ENCODE measurements at places on chromosomes 4 and X. TPM values are rescaled to one million over a fixed set of nuclear protein-coding genes. Genes with fewer than 3 reads are reported as not detected.

DNA sequence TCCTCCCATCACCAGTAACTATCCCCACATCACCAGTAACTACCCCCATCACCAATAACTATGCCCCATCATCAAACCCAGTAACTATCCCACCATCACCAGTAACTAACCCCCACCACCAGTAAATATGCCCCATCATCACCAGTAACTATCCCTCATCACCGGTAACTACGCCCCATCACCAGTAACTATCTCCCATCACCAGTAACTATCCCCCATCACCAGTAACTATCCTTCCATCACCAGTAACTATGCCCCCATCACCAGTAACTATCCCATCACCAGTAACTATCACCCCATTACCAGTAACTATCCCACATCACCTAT lies 2.9 kb downstream of the ASMTL start:
- no peak for DNase-seq

- no peak for DNase-seq
Measured at GRCh38 chr4:7295197-7295910, 103.0 kb downstream of the SORCS2 start.

Gene SH3D19
- total RNA-seq: 9.4 TPM

GRCh38 chr4:45043911-45044310 lies 317.6 kb upstream of the GNPDA2 start:
- DNase-seq: no peak

DNA sequence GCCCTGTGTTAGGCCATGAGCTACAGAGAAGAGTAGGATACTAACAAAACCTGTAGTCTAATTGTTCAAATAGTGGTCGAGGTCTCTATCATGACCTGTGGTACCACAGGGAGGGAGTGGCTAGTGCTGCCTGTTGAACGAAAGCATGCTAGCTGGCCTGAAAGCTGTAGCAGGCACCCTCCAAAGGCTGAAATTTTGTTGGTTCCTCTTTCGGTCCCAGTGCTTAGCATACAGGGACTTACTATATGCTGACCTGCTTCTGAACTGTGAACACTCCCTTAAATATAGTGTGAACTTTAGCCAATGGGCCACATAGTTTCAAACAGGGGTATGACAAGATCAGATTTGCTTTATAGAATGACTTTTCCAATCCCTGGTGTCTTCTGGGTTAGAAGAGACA lies 113.4 kb downstream of the PJA1 start:
- no peak for DNase-seq

- no peak for DNase-seq
Measured at GRCh38 chr4:82773057-82773456, 25.5 kb downstream of the SCD5 start.

DNA sequence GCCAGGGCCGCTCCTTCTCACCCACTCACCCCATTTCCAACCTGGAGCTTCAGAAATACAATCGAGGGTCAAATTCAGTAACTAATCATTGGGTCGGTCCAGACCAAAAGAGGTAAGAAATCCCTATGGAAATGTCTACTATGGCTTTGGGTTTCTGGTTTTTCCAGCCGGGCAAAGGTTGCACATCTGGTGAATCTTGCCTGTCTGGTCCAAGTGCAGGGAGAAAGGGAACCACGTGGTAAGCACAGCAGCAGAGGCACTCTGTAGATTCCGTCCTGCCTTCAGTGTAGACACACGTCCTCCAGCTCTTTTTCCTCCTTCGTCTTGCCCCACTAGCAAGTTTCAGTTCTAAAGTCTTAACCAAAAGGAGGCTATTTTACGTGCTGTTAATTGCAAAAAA lies 218.0 kb upstream of the JADE1 start:
- no peak for DNase-seq

DNA sequence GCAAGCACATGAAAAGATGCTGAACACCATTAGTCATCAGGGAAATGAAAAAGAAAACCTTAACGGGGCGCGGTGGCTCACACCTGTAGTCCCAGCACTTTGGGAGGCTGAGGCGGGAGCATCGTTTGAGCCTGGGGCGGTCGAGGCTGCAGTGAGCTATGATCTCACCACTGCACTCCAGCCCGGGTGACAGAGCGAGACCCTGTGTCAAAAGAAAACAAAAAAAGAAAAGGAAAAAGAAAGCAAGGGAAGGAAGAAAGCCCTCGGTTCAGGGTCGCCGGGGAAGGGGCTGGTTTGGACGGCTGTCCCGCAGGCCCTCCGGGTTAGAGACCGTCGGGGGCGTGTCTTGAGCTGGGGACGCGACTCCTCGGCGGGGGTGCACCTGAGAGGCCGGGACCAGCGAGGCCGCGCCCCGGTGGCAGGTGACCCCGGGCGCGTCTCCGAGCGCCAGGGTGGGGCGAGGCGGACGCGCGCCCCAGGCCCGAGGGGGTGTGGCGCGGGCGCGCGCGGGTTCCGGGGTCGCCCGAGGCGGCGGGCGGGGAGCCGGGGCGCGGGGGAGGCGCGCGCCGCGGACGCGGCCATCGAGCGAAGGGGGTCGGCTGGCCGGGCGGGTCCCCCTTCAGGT lies 478 bp upstream of the PLXNA3 start:
- no peak for DNase-seq

GRCh38 chrX:101009090-101009489 lies 39.6 kb downstream of the ARL13A start:
- DNase-seq: no peak

GRCh38 chr4:148958317-148958716 lies 516.1 kb upstream of the NR3C2 start:
- DNase-seq: no peak

Gene ANXA10
- total RNA-seq: not detected

GRCh38 chrX:68834371-68835103 lies 5.7 kb downstream of the EFNB1 start:
- no peak for DNase-seq

GRCh38 chr4:71221510-71222466 lies 117.0 kb upstream of the SLC4A4 start:
- DNase-seq: no peak

DNA sequence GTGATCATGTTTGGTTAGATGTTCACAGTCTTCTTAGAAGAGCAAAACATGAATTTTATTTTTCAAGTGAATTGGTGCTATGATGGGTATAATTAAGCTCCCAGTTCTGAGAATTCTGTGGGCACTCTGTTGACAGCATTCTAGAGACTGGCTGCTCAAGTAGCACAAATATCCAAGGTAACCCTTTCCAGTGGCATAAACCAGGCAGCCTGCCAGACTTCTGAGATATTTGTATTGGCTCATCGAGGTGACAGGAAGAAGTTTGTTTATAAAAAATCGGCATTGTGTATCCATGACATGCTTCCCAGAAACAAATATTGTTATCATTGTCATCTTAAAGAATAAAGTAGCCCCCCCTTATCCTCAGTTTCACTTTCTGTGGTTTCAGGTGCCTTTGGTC lies 28.3 kb downstream of the LANCL3 start:
- no peak for DNase-seq

Gene DCHS2
- not detected for total RNA-seq

Gene GABRQ
- total RNA-seq: 0.60 TPM

Gene MAOB
- total RNA-seq: 21.6 TPM

DNA sequence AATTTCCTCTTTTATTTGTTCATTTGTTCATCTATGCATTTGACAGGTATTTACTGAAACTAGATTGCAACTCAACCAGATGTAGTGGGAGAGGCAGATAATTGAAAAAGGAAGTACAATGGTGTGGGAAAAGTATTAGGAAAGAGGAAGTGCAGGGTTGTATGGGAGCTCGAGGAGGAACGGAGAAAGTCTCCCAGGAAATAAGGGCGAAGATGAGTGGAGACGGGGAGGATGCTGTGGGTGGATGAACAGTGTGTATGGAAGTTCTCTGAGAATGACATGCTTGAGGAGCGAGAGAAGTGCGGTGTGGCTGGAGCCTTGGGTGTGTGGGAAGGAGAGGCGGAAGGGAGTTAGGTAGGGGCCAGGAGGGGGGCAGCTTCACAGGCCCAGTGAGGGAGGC lies 87.5 kb upstream of the DHX15 start:
- DNase-seq: no peak

Gene CENPI
- total RNA-seq: 1.2 TPM

Gene NUDT11
- total RNA-seq: 3.3 TPM

DNA sequence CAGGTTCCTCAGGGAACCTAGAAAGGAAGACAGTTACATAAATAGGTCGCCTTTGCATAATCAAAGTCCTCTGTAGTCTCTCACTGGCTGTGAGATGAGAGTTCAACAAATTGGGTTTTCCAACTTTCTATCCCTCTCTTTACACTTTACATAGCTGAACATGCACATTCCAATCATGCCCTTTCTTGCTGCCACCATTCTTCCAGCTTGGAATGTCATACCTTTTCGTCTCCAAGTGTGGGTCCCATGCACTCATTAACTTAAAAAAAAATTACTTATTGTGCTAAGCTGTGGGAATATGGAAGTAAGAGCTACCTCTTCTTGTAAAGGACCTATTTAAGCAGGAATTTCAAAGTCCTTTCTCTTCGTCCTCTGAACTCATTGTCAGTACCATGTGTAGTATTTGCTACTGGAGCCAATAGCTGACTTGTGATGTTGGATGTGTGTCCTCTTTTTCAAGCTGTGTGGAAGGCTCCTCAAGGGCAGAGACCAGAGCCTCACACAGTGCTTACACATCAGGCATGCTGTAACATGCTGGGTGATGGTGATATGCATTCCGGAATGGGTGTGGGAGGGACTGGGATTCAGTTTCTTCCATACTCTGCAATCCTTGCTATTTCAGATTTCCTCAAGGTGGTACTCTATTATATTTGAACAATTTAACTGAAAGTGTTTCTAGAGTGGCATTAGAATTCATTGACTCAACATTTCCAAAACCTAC lies 7.1 kb downstream of the ENOPH1 start:
- DNase-seq: peak; percentile 26

DNA sequence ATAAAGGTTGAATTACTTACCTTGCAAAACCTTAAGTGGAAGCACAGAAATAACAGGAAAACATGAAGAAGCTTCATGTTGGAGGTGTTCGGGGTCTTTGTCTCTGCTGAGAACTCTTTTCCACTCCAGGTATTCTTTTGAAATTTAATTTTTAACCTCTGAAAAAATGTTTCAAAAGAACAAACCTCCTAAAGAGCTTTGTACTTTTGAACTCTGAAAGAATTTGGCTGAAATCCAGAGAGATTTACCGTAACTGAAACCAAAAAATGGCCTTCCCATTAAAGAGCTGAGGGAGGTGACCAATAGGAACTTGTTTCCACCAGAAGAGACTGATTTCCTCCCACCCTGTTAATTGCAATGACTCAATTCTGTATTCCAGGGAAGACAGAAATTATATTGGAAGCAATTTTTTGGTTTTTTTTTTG lies at the start of gene CFI:
Gene CFI (minus strand): TSS at position 105 of the 425 bp plus-strand sequence. CDS start 28 bp downstream, at position 77.
- DNase-seq: peak; percentile 94

DNA sequence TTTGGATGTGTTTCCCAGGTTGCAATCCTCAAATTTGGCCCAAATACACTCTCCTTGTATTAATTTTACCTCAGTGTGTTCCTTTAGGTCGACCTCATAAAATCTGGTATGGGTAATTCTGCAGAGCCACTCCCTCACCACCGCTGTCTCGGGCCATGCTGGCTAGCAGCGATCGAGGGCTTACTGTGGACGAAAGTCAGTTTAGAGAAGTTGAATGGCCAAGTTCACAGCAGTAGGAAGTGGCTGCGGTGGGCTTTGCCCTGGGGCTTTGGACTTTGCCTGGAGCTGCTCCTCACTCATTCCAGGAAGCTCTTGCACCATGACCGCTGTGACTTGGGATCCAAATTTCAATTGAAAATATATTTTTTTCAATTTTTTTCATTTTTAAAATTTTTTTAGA lies 19.6 kb downstream of the TMEM187 start:
- DNase-seq: no peak

DNA sequence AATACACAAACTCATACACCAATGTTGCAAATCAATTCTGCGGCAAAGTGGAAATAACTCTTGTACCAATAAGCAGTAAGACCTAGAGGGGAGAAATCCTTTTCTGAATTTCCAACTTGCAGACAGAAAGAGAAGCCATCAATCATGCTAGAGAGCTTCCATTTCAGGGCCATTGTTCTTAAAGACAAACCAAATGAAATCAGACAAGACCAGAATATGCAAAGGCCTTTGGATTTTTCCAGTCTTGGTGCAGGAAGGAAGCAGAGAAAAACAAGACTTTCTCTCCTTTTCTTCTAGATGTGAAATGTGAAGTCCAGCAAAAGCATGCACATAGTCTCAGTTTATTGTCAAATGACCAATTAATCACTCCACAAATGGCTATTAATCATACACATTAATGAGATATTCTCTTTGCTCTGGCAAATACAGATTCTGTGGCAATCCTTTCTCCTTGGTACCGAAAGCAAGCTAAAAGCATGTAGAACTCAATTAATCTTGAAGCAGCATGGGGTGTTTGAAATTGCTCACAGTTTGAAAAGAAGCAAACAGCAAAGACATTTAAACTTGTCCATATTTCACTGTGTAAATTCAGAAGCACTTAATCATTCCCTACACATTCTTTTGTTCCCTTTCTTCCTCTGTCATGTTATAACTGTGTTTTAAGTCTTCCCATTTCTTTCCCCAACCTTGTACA lies 466.1 kb downstream of the GPAT3 start:
- DNase-seq: no peak

- DNase-seq: no peak
Measured at GRCh38 chr4:65367306-65367705, 303.0 kb downstream of the EPHA5 start.

Gene DRP2
- not detected for total RNA-seq

GRCh38 chr4:159142241-159142640 lies 39.4 kb downstream of the RAPGEF2 start:
- DNase-seq: no peak

DNA sequence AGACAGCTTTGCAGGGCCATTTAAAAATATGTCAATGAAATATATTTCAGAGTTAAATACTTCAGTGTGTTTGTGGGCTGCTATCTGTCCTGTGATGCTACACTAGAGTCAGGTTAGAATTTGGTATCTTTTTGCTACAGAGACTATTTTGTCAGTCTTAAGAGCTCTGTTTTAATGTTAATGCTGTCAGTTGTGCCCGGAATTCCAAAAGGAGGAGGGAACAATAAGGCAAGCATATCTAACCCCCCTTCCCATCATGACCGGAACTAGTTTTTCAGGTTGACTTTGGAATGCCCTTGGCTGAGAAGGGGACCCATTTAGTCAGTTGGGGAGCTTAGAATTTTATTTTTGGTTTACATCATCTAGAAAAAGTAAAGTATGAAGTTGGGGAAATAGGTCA lies 34.9 kb upstream of the SLC25A4 start:
- DNase-seq: peak; percentile 38

- DNase-seq: no peak
Measured at GRCh38 chrX:133530960-133531359, 115.7 kb upstream of the GPC4 start.

Measured in renal cortical epithelial cell (primary cell).